ENCODE measurements at places on chromosomes 12 and 14.
A peak's percentile ranks its signal among the peaks of the same experiment; 100 is the strongest.

DNA sequence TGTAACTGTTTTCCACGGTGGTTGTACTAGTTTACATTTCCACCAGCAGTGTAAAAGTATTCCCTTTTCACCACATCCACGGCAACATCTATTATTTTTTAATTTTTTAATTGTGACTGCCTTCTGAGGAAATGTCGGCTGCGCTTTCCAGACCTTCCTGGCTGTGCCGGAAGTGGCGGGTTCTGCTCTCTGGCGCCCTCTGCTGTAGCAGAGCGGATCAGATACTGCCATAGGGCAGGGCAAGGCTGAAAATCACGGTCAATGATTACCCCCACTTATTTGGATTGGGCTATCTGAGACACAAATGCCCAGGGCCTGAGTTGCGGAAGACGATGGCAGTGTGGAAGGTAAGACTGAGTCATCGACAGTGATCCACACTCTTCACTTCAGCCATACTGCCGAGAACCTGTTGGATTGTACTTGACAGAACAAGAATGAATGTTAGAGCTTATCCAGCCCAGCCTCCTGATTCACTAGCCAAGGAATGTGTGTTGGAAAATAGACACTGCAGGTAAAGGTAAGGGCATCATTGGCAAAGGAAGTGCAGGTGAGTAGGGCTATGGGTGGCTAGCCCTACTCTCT, 124.2 kb downstream of the NTF3 start:
- DNase-seq = no peak

DNA sequence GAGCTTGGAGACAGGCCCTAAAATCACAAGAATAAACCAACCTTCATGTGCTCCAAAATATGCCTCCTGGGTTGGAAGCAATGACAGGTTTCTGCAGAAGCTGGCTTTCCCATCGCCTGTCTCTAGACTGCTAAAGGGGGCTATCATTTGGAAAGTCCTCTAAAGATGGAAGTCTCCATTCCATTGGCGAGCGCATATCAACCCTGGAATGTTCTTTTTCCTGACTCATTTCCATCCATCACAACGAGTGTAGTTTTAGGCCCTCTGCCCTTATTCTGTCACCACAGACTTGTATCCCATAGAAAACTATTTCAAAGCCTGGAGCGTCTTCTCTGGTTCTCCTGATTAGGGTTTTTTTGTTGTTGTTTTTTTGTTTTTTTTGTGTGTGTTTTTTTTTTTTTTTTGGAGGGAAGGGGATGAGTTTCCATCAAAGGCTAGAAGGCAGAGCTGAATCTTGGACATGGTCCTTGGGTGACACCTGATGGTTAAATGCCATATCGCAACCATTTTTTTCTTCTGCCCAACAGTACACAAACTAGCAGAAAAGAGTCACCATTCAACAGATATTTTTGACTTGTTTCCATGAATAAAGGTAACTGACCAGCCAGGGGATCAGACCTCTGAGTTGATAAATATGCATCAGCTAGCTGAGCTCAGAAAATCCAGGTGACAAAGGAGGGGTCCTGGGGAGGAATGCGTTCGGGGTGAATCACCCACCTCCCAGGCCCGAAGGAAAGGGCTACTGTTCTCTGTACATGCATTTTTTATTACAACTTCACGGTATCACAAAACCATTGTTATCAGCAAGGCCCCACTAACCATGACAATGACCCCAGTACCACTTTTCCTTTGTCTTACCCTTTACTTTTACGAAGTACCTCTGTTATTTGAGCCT, 40.5 kb downstream of the KCNA5 start:
- DNase-seq = peak; percentile 67

- DNase-seq = no peak
These were observed 85.6 kb downstream of the DICER1 start for GRCh38 chr14:95071649-95072280.

- DNase-seq = no peak
These were observed 22.7 kb upstream of the IFNG-AS1 start for GRCh38 chr12:67966560-67966959.

DNA sequence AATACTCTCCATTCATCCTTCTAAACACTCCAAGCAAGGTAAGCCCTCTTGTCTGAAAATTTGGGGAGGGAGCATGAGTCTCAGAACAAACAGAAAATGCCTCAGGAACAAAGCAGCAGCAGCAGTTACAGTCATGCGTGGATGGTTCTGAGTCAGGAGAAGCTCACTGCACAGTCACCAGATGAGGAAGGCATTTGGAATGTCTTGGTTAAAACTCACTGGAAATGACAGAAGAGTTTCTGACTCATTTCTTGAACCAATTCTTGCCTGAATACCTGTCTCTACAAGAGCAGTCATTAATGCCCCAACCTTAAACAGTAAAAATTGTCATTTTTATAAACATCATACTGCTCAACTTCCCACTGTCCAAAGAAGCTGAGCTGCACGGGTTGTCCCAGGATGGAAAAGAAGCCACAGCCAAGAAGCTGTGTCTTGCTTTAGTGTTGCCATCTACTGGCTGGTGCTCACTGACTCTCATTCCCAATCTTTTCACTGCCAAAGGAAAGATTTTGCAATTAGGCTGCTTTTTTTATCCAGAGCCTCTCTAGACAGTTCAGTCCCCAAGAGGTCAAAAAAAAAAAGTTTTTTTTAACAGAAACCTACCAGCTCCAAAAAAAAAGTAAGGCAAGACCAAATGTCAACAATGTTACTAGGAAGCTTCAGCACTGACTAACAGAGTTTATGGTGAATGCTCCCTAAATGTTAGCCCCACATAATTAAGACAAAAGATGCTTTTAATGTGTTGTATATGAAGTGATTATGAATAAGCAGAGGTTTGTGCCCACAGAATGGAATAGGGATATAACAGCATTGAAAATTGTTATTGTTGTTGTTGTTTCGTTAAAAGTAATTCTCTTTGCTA, 40.4 kb downstream of the KICS2 start:
- DNase-seq = peak; percentile 66

DNA sequence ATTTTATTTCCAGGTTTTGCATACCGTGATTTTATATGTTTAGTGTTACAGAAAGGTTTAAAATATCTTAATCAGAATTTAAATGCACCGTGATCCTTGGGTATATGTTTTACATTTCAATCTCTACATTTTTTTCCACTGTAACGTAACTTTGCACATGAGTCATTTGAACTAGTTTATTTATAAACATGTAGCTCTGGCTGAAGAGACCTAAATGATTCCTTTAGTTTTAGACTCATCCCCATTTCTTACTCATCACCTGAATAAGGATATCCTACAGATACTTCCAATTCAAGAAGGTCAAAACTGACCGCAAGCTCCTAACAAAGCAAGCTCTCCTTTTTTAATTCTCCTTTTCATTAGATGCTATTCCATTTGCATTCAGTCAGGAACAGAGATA, 42.7 kb upstream of the SLC6A15 start:
- no peak for DNase-seq

Data from hindlimb muscle (tissue), 1 donor.